ENCODE measurements at places on chromosomes 2 and 18.

DNA sequence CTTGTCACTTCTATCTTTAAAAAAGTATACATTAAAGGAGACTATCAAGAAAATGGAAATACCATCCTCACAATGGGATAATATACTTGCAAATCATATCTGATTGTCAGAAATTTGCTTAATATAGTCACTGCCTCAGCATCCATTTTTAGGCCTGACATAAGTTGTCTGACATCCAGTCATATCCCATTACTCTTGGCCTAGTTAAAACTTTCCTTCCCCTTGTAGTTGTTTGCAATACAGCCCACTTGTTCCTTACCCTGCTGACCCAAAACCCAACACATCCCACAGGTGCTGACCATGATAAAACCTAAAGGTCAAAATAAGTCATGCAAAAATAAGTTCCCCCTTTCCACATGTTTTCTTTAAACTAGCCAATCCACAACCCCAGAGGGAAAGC, 3.6 kb upstream of the ARHGEF33 start:
- DNase-seq, result no peak

- DNase-seq, result no peak
Measured at GRCh38 chr2:230619491-230619890, 93.2 kb upstream of the CAB39 start.

GRCh38 chr2:12488352-12489318, 228.1 kb upstream of the TRIB2 start:
- DNase-seq, result no peak

- no peak for DNase-seq
Measured at GRCh38 chr2:64854773-64855237, 134.4 kb upstream of the SLC1A4 start.

- no peak for DNase-seq
Measured at GRCh38 chr2:113901943-113902342, 12.1 kb downstream of the ACTR3 start.

DNA sequence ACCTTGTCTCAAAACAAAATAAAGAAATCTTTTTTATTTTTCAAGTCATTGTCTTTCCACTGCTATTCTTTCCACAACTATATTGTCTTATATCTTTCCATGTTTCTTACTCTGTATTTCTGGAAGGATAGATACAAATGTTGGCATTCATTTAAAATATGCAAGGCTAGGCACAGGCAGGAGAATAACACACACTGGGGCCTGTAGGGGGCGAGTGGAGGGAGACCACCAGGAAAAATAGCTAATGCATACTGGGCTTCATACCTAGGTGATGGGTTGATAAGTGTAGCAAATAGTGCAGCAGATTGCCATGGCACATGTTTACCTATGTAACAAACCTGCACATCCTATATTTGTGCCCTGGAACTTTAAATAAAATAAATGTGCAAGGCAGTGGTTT, 9.6 kb downstream of the MRPL30 start:
- no peak for DNase-seq

DNA sequence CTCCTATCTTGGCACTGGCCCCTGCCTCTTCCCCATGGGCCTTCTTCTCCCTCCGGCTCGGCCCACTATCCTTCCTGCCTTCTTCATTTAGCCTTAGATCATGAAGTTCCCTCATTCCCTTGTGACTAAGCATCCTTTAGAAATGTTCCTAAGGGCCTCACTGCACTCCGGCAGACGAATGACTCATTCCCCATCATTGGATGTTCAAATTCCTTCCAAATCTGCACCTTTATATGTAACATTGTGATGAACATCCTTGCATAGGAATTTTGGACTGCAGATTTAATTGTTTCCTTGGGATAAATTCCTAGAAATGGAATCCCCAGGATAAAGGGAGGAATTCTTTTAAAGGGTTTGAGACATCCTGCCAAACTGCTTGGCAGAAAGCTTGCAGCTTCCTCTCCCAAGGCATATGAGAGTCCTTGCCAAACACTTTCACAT, 19.0 kb downstream of the CRACDL start:
- DNase-seq, result no peak

DNA sequence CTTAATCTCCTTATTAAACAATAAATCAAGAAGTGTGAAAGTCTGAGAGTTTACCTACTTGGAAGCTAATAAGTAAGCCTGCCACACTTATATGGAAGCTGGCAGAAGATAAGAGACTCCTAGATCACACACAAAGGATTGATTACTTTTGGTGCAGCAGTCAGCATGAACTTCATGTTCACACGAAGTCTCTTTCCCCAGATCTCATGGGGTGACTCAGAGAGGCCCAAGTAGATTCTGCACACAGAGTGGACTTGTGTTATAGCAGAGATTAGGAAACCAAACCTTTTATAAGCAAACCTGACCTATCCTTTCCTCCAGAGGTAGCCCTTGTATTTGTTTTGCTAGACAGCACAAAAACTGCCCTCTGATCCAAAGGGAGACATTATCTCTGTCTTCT, 9.9 kb upstream of the GAREM1 start:
- DNase-seq, result no peak

DNA sequence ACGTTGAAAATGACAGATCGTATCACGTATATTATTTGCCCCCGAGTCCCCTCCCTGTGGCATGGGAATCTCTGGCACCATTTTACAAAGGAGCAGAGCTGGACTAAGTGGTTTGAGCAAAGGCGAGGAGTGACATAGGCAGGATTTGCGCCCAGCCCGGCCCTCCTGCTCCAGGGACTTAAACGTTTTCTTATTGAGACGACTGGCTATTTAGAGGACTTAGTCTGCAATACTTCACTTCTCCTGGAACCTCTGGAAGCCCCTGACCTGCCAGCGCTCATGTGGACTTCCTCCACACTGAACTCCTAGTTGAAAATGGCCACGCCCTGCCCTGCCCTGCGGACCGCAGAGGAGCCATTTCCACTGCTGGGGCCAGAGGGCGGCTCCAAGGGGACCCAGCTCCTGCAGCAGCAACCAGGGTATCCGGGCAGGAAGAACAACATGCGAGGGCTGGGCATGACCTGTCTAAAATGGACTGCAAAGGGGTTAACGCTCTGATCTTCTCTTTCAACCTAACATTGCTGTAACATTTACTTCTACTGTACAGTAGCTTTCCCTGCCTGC, 690.7 kb downstream of the LRP1B start:
- DNase-seq, result no peak

DNA sequence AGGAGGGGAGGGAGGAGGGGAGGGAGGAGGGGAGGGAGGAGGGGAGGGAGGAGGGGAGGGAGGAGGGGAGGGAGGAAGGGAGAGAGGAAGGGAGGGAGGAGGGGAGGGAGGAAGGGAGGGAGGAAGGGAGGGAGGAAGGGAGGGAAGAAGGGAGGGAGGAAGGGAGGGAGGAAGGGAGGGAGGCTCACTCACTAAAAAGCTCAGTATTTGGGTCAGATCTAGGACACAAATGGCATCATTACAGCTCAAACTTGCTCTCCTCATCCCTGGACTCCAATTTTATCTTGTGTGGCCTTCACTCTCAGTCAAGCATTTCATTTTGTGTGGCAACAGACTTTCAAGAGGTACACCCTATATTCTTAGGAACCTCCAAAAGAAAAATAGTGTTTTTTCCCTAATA, 435.4 kb downstream of the IRS1 start:
- DNase-seq, result no peak
